ENCODE measurements at places on chromosomes 7 and 10. TPM values are rescaled to one million over a fixed set of nuclear protein-coding genes. Genes with fewer than 3 reads are reported as not detected.

UBE2D4 gene
- 26.2 TPM for total RNA-seq

SLK gene
- 83.1 TPM for total RNA-seq

CROT gene
- 10.0 TPM for total RNA-seq

HOXA10 gene
- not detected for total RNA-seq

CALML5 gene
- total RNA-seq, result not detected

SPDYE11 gene
- not detected for total RNA-seq

OPTN gene
- total RNA-seq, result 91.7 TPM

TMEM60 gene
- total RNA-seq, result 15.9 TPM

GPR22 gene
- not detected for total RNA-seq

NODAL gene
- not detected for total RNA-seq
